ENCODE measurements at places on chromosomes 7 and 10.

GRCh38 chr10:20535897-20536881, 360.9 kb downstream of the NEBL start:
- no peak for DNase-seq

- peak; percentile 9 for DNase-seq
Observed at GRCh38 chr7:38905056-38905759, 3.8 kb downstream of the VPS41 start.

DNA sequence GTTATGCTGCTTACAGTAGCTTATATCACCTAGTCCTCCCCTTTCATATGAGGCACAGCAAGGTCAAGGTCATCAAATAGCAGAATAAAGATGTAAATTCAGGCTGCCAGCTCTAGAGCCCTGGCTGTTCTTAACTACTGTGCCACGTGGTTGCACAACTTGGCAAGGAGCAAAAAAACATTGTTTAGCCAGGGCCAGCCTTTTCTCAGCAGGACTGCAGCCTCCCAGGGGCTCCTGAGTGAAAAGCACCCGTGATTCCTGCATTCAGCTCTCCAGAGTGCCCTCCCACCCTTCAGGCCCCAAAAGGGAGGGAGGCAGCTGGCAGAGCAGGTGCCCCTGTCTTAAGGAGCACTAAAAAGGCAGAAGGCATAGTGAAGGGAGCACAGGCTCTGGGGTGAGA, 31.8 kb upstream of the TM9SF3 start:
- peak; percentile 25 for DNase-seq

GRCh38 chr7:52669031-52669430, 366.4 kb upstream of the POM121L12 start:
- DNase-seq = no peak

GRCh38 chr10:122632031-122632430, 67.6 kb downstream of the C10orf120 start:
- no peak for DNase-seq

GRCh38 chr7:25646726-25647413, 418.6 kb upstream of the NPVF start:
- DNase-seq = no peak

GRCh38 chr10:46787321-46787615, 124.0 kb upstream of the PTPN20 start:
- peak; percentile 76 for DNase-seq

DNA sequence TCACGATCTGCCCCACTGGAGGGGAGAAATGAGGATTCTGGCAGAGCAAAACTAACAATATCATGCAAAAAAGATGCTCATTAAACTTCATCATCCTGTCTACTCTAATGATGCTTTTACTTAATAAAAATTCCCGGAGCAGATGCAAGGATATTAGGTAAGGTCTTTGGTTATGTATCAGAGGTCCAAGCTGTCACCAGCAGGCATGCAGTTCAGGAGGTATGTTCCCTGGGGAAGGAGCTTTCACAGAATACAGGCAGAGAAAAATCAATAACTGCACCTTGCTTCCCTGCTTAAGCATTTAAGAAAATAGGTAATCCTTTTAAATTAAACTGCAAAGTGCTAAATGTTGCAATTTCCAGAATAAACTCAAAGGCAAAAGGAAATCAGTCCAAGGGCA, 81.6 kb upstream of the C1QL3 start:
- DNase-seq = no peak

DNA sequence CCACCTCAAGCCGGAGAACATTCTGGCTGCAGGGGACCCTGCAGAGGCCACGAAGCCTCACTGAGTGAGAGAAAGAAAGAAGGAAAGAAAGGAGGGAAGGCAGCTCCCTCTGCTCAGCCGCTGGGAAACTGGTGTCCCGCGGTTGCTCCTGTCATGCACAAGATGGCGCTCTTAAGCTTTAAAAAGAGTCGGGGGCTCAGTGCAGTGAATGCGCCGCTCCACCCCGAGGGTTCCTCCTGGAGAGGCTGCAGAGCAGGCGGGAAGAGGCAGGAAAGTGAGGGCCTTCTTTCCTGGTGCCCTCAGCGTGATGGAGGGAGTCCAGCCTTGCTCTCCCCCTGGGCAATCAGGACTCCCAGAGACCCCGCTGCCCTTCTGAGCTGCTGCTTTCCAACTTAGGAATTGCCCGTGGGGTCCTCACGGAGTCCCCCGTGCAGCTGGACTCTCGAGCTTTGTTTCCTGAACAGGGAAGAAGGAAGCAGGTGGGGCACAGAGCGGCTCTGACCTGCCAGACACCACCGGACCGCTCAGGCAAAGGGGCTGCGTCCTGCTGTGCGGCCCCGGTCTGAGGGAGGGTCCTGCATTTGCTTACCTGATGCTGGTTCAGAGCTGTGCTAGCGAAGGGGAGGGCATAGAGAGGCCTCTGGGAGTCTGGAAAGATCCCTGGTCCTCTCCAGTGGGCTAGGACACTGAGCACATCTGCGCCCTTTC, 141.9 kb upstream of the MKI67 start:
- no peak for DNase-seq

GRCh38 chr10:124144536-124144935, 51.1 kb upstream of the CHST15 start:
- DNase-seq = no peak

DNA sequence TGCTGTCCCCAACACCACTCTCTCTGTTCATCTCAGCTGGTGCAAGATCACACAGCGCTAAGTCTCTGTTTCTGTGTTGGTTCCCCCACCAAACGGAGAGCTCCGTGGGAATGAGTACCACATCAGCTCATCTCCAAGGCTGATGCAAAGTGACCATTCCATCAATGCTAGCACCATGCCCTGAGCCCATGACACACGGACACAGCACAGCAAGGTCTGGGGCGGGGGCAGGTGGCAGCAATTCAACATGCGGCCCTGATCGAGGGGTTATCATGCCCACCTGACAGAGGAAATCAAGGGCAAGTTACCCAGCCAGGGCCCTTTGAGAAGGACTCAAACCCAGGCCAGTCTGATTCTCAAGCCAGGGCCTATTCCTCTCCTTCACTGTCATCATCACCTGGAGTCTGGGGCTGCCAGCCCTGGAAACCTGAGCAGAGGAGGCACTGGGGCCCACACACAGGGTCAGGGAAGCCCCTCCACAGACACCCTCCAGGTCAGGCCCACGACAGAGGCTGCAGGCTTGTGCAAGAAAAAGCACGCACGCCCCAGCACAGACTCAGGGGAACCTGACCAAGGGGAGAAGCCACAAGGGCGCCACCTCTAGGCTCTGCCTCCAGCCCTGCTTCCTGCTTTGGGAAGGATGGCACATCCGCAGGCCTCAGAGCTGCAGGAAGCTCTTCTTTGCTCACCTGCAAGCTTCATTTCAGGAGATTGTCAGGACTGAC, 74.8 kb downstream of the GRID1 start:
- no peak for DNase-seq

DNA sequence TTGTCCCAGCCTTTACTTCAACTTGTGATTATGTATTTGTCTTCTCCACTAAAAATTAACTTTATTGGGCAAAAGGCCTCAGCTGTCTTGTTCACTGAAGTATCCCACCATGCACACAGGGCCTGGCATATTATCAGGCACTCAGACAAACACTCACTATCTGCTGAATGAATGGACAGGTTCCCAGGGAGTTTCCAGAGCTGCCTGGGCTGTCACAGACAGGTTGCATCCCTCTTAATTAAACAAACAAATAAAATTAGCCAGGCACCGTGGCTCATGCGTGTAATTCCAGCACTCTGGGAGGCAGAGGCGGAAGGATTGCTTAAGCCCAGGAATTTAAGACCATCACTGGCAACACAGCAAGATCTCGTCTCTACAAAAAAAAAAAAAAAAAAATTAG, 1.5 kb upstream of the TSPAN14 start:
- no peak for DNase-seq

DNA sequence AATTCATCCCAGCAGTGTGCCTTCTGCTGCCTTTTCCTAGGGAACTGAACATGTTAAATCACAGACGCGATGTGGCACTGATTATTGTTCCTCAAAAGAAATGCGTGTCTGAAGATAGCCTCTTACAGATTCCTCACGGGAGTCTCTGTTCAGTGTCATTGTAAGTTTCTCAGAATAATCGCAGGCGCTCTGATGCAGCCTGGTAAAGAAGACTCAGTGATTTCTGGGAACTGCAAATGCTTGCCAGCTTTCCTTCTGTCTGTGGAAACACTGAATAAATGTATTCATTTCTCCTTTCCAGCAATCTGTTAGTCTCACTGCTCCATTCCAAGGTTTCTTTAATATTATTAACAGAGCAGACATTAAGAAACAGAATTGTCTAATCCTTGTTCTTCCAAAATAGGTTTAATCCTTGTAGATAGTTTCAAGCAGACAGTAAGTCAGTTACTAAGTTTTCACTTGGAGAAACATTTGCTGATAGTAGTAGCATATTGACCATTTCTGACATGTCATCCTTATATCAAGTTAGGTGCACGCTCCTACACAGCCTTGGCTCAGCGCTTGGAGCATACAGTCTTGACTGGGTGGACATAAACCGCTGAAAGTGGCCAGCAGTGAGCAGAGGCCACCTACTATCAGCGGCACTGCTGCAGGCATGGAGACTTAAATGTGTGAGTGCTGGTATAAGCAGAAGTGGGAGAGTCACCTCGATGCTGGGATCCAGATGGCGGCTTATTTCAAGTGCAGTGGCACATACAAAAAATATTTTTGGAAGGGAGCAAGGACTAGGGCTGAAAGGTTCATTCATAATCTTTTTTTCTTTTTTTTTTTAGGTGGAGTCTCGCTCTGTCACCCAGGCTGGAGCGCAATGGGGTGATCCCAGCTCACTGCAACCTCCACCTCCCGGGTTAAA, 27.7 kb downstream of the MMRN2 start:
- DNase-seq = no peak

DNA sequence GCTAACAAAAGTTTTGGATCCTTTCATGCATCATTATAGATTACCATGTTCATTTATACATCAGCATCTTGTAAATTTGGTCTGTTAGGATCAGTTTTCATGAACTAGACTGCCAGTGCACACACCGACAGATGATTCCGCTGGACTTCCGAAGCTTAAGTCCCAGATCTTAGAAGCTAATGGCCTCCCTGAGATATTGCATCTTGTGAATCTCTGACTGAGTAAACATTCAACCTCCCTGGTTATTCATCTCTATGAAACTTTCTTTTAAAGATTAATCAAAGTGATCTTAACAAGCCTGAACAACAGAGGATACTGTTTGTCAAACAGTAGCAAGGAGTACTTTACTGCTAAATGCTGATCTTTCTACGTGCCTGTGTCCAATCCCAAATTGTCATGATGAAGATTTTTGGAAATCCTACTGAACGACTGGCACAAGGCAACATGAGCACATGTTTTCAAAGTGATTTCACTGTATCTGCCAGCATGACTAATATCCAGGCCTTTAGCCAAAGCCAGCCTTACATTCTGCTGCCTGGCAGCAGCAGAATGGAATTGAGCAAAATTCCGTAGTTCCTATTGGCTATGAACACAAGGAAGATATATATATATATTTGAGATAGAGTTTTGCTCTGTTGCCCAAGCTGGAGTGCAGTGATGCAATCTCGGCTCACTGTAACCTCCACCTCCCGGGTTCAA, 91.3 kb upstream of the ANK3 start:
- DNase-seq = peak; percentile 82

- DNase-seq = peak; percentile 41
Observed at GRCh38 chr10:73762915-73763314, 18.7 kb downstream of the SEC24C start.

- DNase-seq = no peak
Observed at GRCh38 chr10:1398626-1399410, 338.5 kb downstream of the ADARB2 start.

GRCh38 chr10:44946205-44946604, 13.4 kb upstream of the RASSF4 start:
- peak; percentile 40 for DNase-seq

DNA sequence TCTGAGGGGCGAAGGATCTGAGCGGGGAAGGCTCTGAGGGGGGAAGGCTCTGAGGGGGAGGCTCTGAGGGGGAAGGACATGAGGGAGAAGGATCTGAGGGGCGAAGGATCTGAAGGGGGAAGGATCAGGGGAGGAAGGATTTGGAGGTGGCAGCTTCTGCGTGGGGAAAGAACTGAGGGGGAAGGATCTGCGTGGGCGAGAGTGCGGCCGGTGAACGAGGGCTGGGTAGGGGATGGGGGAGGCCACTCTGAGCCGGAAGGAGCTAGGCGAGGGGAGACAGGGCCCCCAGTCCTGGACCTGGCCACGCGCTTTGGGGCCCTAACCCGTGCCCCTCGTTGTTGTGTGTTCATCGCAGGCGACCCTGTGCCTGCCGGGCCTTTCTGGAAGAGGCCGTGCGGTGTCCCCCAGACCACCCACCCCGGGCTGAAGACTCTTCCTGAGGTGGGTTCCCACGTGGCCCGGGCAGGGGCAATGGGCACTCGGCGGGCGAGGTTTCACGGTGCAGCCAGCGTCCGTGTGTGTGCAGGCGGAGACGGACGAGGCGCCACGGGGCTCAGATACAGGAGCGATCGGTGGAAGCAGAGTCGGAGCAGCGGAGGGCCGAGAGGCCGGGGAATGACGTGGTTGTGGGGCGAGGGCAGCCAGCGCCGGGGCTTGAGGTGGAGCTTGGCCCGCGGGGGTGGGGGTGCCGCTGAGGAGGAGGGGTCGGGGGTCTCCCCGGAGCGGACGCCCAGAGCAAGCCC, 2.0 kb downstream of the CALY start:
- no peak for DNase-seq

DNA sequence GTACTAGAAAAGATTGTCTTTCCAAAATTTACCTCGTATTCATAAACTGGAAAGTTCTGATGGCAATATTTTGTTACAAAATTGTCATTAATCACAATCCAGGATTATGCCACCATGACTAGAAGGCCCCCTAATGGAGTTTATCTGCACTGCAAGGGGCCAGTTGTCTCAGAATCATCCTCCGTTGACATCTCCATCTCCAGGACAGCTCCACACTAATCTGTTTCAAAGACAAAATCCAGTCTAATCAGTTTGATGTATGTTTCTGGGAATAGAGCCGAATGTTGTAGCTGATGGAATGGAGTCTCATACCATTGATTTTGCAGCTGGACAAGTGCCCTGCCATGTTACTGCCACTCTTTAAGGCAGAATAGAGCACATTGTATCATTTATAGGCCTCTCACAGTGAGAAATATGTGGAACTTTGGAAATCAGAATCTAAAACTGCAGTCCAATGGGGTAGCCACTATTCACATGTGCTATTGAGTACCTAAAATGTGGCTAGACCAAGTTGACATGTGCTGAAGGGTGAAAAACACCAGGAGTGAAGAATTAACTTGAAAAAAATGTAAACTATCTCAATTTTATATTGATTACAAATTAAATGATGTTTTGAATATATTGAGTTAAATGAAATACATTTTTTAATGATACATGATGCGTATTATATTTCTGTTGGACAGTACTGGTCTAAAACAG, 38.3 kb upstream of the TOMM7 start:
- no peak for DNase-seq

Measured in EH (cell line).